SK-MEL-5 (cell line): ENCODE measurements at places on chromosomes 3 and 15. TPM values are rescaled to one million over a fixed set of nuclear protein-coding genes. Genes with fewer than 3 reads are reported as not detected.

The SEMA6D gene
- 7.5 and 9.6 TPM in 2 replicates for total RNA-seq

The TTC21A gene
- total RNA-seq, result 0.95 and 1.7 TPM in 2 replicates

The MAP6D1 gene
- 4.5 and 5.7 TPM in 2 replicates for total RNA-seq

GRCh38 chr3:156614642-156615511 lies 59.5 kb upstream of the TIPARP start:
- no peak for DNase-seq
